ENCODE measurements at places on chromosomes 5 and 9.

DNA sequence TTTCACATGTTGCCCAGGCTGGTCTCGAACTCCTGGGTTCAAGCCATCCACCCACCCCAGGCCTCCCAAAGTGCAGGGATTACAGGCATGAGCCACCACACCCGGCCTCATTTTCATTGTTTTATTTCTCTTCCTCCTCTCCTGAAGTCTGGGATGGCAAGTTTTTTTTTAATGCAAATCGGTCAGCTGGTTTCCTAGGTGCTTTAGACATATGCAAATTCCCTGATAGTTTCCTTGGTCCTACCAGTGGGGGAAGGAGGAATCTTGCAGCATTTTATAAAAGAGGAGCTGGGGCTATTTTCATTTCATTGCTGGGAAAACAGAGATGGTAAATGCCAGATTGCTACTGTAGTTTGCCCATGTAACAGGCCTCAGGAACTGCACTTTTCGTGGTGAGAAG lies 179.4 kb downstream of the ACTL7B start:
- no peak for DNase-seq

DNA sequence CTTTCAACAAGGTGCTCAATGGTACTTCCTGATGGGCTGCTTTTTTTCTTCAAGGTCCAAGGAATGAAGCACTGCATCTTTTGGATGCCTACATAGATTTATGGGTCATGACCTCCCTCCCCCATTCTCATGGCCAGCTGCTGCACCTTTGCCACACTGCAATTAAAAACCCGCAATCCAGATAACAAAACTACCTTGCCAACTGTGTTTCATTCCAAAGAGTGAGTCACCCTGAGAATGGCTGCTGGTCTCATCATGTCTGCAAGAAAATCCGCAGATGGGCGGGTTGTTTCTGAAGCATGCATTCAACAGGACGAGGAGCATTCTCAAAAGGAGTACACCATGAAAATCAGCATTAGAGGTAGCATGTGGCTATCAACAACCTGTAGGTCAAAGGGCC lies 139.8 kb downstream of the ELAVL2 start:
- no peak for DNase-seq

DNA sequence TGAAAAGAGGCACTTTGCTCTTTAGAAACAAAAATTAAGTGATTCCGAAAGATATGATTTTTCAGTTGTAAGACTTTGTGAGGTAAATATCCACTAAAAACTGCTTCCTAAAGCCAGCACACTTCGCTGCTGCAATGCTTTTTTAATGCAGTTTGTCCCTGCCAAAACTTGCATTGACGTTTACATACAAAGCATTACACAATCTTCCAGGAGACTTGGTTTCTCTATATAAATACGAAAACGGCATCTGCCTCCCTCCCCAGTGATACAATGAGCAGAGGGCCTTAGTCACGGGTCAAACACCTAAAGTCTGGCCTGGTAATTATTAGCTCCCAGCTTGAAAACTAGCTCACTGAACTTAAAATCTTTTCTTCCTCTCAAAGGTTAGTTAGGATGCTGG lies 170.7 kb downstream of the TSSK1B start:
- DNase-seq = no peak

DNA sequence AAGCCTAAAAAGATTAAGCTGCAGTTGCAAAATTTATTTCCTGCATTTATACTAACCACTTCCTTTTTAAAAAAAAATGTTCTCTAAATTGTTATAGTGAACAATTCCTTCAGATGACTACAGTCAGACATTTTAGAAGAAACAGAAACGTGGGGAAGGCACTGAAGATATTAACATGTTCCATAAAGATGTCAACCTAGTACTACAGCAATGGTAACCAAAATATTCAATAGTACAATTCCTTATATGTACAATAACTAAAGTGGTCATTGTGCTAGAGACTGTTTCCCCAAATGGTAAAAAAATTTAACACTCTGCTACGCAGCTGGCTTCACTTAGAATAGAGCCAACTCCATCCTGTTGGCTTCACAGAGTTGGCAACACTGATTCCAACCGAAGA lies 97.7 kb downstream of the FNBP1 start:
- no peak for DNase-seq

GRCh38 chr9:72509635-72510034 lies 11.8 kb upstream of the TMC1 start:
- no peak for DNase-seq

- no peak for DNase-seq
Observed at GRCh38 chr5:26386532-26386931, 651.9 kb downstream of the CDH9 start.

GRCh38 chr9:78103971-78104433 lies 72.4 kb upstream of the GNAQ start:
- no peak for DNase-seq

DNA sequence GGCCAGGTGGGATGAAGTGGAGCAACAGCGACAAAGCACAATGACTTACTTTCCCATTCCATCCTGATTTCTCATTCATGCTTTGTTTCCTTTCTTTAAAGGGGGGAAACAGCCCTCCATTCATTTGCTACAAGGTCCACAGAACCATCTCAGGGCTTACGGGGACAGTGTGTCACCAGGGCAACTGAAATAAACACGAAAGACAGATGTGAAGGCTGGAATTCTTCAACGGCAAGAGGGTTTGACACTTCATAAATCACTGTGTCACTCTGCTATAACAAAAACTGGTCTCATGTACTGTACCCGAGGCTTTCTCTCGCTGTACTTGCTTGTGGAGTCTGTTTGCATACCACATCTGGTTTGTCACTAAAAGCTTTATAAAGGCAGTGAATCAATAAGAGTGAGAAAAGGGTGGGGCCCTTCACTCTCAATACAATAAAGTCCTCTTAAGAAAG lies 150.8 kb downstream of the EFNA5 start:
- no peak for DNase-seq

DNA sequence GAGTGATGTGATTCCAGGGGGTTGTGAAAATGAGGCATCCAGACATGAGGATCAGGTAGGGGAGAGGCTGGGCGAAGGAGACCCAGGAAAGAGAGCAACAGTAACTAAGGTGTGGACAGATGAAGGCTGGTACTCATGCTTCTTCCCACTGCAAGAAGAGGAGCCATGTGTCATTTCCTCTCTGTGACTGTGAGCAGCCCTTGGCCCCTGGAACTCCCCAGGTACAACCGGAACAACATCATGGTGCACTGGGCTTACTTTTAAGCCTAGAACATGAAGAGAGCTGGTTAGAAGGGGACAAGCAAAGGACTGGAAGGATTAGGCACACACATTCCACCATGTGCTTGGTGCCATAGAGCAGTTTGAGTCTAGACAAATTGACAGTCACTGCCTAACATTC lies 10.9 kb upstream of the IL12B start:
- no peak for DNase-seq

GRCh38 chr5:129609710-129610109 lies 138.2 kb upstream of the MINAR2 start:
- no peak for DNase-seq

- no peak for DNase-seq
Observed at GRCh38 chr5:23482642-23483041, 24.8 kb upstream of the PRDM9 start.

- no peak for DNase-seq
Observed at GRCh38 chr9:98726735-98727134, 18.0 kb upstream of the GABBR2 start.
